ENCODE measurements at places on chromosomes 3 and 15. TPM values are rescaled to one million over a fixed set of nuclear protein-coding genes. Genes with fewer than 3 reads are reported as not detected.

GOLGA6D gene
- not detected for total RNA-seq

GCNT3 gene
- total RNA-seq, result 2.6 TPM

GPR171 gene
- total RNA-seq, result not detected

TNNC1 gene
- total RNA-seq, result 36.6 TPM

SPINT1 gene
- total RNA-seq, result 1.3 TPM

DCP1A gene
- 13.8 TPM for total RNA-seq

TGM5 gene
- 0.14 TPM for total RNA-seq

ITGA11 gene
- 1.9 TPM for total RNA-seq

PBRM1 gene
- total RNA-seq, result 47.6 TPM

GNAT1 gene
- total RNA-seq, result not detected

DNA sequence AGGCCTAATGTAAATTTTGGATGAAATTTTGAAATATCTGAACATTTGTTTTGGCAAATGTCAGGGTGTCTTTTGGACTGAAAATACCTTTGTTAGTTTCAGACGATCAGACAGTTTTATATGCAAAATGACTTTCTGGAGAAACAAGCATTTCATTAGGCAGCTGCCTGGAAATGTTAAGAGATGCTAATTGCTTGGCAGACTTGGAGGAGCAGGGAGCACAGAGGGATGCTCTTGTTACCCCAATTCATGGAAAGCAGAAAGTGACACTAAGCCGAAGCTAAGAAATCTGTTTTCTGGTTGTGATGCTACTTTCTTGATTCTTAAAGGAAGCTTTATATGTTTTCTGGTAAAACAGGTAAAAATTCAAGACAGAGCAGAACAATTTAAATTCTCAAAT lies 204.3 kb upstream of the GBE1 start:
- no peak for DNase-seq

DNA sequence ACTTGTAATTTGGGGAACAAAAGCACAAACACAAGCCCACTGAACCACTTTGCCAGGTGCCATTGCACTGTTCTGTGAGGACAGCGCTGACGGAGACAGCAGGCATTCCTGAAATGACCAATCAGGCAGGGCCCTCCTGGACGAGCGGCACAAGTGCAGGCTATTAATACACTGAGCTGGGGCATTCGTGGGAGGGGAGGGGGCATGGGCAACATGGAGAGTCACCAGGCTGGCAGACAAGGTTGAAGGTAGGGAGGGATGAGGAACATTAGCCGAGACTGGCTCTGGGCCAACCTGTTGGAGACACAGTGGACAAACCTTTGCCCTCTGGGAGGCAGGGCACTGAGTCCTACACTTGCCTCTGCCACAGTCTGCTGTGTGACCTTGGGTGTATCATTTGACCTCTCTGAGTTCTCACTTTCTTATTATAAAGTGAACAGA lies 45.6 kb downstream of the NOX5 start:
- no peak for DNase-seq

- DNase-seq, result no peak
Measured at GRCh38 chr3:170057550-170057949, 19.8 kb downstream of the GPR160 start.

DNA sequence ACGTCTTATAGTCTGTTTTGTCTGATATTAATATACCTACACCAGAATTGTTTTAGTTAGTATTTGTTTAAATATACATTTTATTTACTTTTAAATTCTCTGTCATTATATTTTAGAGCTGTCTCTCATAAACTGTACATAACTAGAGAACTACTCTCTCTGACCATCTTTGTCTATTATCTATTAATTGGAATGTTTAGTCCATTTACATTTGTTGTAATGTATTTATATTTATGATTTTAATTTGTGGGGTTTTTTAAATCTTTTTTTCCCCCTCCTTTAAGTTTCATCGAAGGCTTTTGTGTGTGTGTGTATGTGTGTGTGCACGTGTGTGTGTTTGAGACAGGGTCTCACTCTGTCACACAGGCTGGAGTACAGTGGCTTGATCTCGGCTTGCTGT lies 47.1 kb downstream of the ITPR1 start:
- DNase-seq, result no peak

DNA sequence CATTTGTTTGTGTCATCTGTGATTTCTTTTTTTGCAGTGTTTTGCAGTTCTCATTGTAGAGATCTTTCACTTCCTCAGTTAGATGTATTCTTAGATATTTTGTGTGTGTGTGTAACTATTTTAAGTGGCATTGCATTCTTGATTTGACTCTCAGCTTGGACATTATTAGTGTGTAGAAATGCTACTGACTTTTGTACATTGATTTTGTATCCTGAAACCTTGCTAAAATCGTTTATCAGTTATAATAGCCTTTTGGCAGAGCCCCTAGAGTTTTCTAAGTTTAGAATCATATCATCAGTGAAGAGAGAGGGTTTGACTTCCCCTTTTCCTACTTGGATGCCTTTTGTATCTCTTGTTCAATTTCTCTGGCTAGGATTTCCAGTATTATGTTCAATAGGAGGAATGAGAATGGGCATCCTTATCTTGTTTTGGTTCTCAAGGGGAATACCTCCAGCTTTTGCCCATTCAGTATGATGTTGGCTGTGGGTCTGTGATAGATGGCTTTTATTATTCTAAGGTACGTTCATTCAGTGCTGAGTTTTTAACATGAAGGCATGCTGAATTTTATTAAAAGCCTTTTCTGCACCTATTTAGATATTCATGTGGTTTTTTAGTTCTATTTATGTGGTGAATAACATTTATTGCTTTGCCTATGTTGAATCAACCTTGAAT lies 211.7 kb downstream of the MBNL1 start:
- no peak for DNase-seq

DNA sequence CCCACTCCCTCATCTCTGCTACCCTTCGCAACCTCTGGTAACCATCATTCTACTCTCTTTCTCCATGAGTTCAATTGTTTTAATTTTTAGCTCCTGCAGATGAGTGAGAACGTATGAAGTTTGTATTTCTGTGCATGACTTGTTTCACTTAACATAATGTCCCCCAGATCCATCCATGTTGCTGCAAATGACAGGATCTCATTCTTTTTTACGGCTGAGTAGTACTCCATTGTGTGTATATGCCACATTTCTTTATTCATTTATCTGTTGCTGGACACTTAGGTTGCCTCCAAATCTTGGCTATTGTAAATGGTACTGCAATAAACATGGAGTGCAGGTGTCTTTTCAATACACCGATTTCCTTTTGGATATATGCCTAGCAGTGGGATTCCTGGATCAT lies 12.1 kb downstream of the GALK2 start:
- DNase-seq, result no peak

GRCh38 chr3:134517791-134518190 lies 31.9 kb downstream of the CEP63 start:
- no peak for DNase-seq

- no peak for DNase-seq
Measured at GRCh38 chr3:101011136-101011535, 17.9 kb upstream of the ABI3BP start.

DNA sequence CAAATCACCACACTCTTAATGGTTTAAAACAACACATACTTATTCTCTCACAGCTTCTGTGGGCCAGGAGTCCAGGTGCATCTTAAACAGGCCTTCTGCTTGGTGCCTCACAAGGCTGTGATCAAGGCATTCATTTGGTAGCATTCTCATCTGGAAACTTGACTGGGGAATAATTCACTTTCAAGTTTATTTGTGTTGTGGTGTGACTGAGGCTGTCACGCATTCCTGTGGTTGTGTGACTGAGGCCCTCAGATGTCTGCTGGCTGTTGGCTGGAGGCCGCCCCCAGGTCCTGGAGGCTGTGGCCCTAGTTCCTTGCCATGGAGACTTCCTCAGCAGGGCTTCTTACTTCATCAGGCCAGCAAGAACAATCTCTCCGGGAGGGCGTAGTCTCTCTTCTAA lies 16.9 kb upstream of the FAM3D start:
- peak; percentile 36 for DNase-seq

DNA sequence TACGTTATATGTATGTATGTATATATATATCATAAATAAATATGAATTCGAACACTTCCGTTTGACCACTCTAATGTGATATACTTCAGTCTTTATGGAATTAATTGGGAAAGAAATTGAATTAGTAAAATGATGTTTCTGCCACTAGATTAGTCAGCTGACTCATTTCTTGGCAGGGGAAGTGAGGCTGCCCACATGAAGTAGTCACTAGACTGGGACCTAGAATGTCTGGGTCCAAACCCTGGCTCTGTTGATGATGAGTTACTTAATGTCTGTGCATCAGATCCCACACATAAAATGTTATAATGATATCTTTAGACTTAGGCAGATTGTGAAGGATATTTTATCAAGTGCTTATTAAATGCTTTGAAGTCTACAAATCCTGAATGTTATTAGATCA lies 27.4 kb upstream of the ARL14 start:
- no peak for DNase-seq

GRCh38 chr3:179732661-179733348 lies 80.0 kb downstream of the USP13 start:
- no peak for DNase-seq

DNA sequence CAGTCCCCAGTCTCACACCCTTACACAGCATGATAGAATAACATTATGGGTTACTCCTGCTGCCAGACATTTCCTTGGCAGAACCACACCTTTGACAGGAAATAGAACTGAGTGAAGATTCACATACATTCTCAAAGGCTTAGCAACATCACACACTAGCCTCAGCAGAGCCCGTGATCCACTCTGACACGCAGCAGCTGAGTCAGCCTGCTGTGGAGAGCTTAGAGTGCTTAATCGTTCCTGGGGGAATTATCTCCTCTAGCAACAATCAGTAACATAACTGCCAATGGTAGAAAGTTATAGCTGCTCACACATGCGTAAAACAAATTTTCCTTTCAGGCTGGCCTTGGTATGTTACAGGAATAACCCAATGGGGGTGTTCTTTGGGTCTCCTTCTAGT lies 382.1 kb downstream of the GAP43 start:
- peak; percentile 97 for DNase-seq

GRCh38 chr3:172167892-172168648 lies 128.7 kb downstream of the FNDC3B start:
- no peak for DNase-seq
